ENCODE measurements at places on chromosomes 6 and 20.
A peak's percentile ranks its signal among the peaks of the same experiment; 100 is the strongest.

GRCh38 chr6:161228096-161228495 is 45.8 kb downstream of the AGPAT4 start:
- no peak for DNase-seq

DNA sequence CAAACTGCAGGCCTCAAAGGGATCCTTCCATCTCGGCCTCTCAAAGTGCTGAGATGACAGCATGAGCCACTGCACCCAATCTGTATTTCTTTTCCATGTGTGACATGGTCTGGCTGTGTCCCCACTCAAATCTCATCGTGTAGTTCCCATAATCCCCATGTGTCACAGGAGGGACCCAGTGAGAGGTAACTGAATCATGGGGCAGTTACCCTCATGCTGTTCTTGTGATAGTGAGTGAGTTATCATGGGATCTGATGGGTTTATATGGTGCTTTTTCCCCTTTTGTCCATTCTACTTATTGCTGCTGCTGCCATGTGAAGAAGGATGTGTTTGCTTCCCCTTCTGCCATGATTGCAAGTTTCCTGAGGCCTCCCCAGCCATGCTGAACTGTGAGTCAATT is 10.3 kb upstream of the BRPF3 start:
- no peak for DNase-seq

DNA sequence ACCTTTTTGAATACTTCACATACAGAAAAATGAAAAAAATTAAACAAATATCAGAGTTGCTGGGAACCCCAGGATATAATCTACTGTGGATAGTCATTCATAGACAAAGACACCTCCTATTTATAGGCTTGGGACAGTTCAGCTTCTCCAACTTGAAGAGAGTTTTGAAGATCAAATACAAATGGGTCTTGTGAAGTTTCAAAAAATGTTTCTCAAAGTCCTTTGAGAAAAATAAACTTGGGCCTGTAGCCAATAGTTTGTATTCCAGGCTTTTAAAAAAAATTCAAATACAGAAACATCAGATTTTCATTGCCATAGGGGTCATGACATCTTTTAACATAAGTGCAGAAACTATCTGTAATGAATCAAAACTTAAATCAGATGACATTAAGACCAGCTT is 334.8 kb downstream of the LAMA2 start:
- DNase-seq, result no peak

DNA sequence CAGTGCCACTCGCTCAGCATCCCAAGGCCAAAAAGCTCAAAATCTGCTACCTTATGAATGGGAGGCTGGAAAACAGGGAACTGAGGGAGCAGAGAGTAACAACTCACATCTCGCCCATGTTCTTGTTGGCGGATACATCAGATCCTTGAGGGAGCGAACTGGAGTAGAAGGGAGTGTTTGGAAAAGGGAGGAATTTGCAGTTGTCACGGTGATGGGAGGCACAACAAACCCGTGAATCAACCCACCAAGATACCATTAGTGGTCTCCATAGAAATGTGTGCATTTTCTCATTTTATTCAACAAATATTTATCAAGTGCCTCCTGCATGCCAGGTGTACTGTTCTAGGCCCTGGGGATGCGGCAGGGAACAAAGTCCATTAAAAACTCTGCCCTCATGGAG is 212.1 kb downstream of the EYA2 start:
- no peak for DNase-seq

GRCh38 chr6:45388328-45388727 is 10.6 kb upstream of the SUPT3H start:
- no peak for DNase-seq

GRCh38 chr20:23269954-23270353 is 80.6 kb upstream of the NXT1 start:
- DNase-seq, result no peak

GRCh38 chr20:6157345-6157744 is 34.5 kb upstream of the FERMT1 start:
- no peak for DNase-seq

DNA sequence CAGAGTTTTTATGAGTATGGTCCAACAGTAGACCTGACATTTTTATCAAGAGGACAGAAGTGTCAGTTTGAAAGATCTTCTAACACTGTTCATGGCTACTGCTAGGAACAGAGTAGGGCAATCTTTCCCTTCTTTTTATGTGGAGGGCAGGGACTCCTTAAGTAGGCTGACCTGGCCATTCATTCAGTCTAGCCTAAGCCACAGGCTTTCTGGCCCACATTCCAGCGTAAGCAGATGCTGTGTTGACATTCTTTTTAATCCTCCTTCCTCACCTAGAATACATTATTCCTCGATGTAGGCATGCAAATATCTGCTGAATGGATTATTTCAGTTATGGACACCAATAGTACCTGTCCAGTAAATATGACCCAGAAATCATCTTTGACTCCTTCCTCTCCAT is 188.3 kb downstream of the ATXN1 start:
- no peak for DNase-seq

GRCh38 chr20:5085380-5085779 is 34.4 kb downstream of the PCNA start:
- peak; percentile 62 for DNase-seq

DNA sequence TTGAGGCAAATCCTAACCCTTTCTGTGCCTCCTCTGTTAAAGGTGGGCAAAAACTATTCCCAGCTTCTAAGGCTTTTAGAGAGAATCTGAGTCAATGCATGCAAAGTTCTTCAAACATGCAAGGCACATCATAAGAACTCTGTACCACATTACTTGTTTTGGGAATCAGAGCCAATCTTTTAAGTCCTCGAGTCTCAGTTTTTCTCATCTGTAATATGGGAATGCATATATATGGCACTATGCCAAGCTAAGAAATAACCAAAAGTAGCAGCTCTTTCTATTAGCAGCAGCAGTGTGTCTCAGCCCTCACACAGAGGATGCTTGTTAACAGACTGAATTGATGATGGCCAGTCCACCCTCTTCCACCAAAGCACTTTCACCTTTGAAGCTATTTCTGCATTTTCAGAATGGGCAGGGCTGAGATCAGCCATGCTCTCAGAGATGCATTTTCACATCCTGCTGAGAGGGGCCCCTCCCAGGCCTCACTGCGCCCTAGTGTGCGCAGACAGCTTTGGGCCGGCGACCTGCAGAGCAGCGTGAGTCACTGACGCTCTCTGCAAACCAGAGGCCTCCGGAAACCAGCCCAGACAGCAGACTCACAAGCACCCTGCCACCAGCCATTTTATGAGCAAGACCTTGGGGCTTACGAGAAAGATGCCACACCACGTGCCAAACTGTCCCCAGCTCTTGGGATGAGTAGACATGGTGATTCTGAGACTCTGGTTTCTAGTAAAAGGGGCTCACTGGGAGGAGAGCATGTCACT is 138.0 kb downstream of the NFATC2 start:
- peak; percentile 21 for DNase-seq

Data from suppressor macrophage treated with lipopolysaccharide for 4 hours (primary cell).